Fibroblast of the aortic adventitia (primary cell): ENCODE measurements at places on chromosomes 2 and 18. TPM values are rescaled to one million over a fixed set of nuclear protein-coding genes. Genes with fewer than 3 reads are reported as not detected.

VWA3B gene
- not detected in 2 replicates for total RNA-seq

CLEC4F gene
- not detected in 2 replicates for total RNA-seq

PPP1CB gene
- 307 and 330 TPM in 2 replicates for total RNA-seq

NABP1 gene
- 74.7 and 136 TPM in 2 replicates for total RNA-seq

HOXD10 gene
- total RNA-seq, result not detected in 2 replicates

CCDC85A gene
- 0.45 and 1.8 TPM in 2 replicates for total RNA-seq

NCL gene
- 167 and 437 TPM in 2 replicates for total RNA-seq

NPPC gene
- total RNA-seq, result not detected in 2 replicates

PRKAG3 gene
- 0.18 and 0.41 TPM in 2 replicates for total RNA-seq

GRHL1 gene
- 1.3 TPM in 1 of 2 replicates, not detected in the other for total RNA-seq

SCG2 gene
- 0.63 and 3.4 TPM in 2 replicates for total RNA-seq

ANKRD62 gene
- not detected in 2 replicates for total RNA-seq

CCNT2 gene
- 18.1 and 25.8 TPM in 2 replicates for total RNA-seq

AQP4 gene
- total RNA-seq, result not detected in 2 replicates

C1QL2 gene
- not detected in 2 replicates for total RNA-seq

RFX8 gene
- 5.3 and 24.1 TPM in 2 replicates for total RNA-seq

SKOR2 gene
- total RNA-seq, result not detected in 2 replicates

NOSTRIN gene
- 0.81 TPM in 1 of 2 replicates, not detected in the other for total RNA-seq
